ENCODE measurements at places on chromosomes 2 and 18.

DNA sequence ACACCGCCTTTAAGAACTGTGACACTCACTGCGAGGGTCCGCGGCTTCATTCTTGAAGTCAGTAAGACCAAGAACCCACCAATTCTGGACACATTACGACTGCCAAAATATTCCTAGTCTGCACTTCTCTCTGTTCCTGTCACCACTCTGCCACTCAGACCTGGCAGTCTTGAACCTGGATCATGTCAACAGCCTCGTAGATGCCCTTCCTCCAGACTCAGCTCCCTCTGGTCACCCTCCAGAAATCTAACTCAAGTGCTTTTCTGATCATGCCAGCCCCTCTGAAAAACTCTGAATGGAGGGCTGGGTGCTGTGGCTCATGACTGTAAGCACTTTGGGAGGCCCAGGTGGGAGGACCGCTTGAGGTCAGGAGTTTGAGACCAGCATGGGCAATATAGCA is 20.3 kb downstream of the AAK1 start:
- no peak for DNase-seq

DNA sequence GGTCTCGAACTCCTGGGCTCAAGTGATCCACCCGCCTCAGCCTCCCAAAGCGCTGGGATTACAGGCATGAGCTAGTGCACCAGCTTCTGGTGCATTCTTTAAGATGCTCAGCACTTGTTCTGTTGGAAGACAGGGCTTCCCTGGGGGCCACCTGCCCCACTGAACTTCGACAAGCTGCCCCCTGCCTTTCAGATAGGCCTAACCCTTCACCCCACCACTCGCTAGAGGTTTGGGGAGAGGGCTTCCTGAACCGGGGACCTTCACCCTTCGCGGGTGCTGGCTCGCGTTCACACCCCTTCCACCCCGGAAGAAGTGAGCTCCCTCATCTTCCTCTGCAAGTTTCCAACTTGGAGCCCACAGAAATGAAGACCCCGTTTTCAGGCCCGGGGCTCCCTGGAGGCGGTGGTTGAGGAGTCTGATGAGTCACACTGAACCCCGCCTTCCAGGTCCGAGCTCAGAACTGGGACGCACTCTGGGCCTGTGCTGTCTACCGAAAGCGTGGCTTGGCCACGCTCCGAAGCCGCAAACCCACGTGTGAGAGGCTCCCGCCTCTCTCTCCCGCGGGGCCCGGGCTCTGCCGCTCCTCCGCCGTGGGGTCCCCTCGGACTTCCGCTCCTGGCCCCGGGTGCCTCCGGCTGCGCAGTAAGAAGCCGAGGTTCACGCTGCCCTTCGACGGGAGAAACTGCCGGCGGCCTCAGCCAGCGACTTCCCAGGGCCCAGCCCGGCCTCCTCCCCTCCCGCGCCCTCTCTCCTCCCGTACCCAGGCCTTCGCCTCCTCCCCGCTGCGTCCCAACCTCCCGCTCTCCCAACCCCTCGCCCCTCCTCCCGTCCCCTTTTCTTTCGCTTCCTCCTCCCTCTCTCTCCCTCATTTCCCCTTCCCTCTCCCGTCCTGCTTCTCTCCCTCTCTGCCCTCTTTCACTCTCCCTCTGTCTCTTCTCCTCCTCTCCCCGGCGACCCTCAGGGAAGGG is 47.5 kb upstream of the SP3 start:
- peak; percentile 76 for DNase-seq

GRCh38 chr2:223297788-223298187 is 245.8 kb downstream of the KCNE4 start:
- no peak for DNase-seq

- DNase-seq: no peak
Measured at GRCh38 chr2:223644136-223644535, 42.0 kb upstream of the SCG2 start.

DNA sequence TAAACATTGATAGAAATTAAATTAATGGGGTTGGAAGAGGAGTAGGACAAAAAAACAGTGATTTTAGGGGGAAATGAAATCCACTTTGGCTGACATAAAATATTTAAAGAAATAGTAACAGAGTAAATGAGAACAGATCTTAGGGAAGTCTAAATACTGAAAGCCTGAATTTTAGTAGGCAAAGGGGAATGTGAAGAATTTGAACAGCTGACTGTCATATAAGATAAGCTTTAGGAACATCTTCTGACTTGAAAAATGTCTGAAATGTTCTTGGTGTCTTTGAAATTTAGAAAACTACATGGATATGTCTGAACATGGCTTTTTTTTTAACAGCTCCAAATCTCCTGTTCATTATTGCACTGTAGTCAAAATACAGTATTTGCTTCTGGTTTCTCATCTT is 150.3 kb downstream of the CALCRL start:
- DNase-seq: no peak

- DNase-seq: no peak
Measured at GRCh38 chr18:5451150-5451549, 92.6 kb downstream of the EPB41L3 start.

- DNase-seq: no peak
Measured at GRCh38 chr2:197297772-197298318, 12.7 kb downstream of the ANKRD44 start.

- DNase-seq: no peak
Measured at GRCh38 chr2:101520246-101520645, 45.3 kb upstream of the RFX8 start.

GRCh38 chr2:234768608-234769196 is 183.1 kb upstream of the SH3BP4 start:
- no peak for DNase-seq

- no peak for DNase-seq
Measured at GRCh38 chr2:217177720-217178119, 317.9 kb upstream of the TNP1 start.

DNA sequence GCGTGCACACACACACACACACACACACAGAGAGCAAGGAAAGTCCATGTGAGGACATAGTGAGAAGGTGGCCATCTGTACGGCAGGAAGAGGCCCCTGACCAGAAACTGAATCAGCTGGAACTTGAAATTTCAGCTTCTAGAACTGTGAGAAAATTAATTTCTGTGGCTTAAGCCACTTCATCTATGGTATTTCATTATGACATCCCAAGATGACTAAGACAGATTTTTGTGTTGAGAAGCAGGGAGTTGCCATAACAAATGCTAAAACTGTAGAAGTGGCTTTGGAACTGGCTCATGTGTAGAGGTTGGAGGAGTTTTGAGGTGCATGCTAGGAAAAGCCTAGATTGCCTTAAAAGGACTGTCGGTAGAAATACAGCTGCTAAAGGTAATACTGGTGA is 63.4 kb upstream of the ZBTB7C start:
- DNase-seq: no peak

DNA sequence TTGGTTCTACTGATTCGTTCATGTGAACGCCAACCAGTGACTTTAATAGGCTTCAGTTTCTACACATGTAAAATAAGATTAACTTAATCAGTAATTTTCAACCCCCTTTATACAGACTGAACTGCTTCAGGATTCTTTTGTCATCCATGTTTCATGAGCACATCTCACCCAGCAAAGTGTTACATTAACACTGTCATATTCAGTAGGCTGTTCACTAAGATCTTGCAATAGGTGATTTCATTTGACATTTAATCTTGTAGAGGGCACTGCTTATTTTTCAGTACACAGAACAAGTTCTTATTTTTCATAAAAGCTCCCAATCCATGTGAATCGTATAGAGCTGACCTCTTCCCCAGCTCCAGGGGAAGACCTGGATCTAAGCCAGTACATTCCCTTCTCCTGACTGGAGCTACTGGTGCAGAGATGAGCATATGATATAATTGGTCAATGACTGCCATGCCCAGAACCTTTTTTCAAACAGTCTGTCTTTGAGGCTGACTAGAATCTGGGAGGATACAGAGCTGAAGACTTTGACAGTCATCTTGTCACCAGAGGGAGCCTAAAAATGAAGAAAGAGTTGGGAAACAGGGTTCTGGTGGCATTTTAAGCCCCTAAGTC is 72.2 kb upstream of the CHRNA1 start:
- no peak for DNase-seq

- DNase-seq: no peak
Measured at GRCh38 chr2:117335967-117336366, 478.5 kb upstream of the DDX18 start.

DNA sequence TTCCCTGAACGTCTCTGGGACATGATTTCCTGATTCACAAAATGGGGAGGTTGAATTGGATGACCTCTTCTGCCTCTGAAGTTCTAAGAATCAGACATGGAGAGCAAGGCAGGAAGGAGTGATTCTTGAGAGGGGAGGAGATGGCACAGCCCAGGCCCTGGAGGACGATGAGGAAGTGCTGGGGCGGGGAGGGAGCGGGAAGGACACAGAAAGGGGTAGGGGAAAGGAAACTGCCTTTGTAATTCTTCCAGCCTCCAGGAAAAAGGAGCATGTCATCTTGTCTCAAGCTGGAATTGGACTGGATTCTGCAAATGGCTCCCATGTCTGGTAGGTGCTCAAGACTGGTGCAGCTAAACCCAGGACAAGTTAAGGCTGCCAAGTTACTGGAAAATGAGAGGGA is 97.0 kb upstream of the NCK2 start:
- DNase-seq: no peak

DNA sequence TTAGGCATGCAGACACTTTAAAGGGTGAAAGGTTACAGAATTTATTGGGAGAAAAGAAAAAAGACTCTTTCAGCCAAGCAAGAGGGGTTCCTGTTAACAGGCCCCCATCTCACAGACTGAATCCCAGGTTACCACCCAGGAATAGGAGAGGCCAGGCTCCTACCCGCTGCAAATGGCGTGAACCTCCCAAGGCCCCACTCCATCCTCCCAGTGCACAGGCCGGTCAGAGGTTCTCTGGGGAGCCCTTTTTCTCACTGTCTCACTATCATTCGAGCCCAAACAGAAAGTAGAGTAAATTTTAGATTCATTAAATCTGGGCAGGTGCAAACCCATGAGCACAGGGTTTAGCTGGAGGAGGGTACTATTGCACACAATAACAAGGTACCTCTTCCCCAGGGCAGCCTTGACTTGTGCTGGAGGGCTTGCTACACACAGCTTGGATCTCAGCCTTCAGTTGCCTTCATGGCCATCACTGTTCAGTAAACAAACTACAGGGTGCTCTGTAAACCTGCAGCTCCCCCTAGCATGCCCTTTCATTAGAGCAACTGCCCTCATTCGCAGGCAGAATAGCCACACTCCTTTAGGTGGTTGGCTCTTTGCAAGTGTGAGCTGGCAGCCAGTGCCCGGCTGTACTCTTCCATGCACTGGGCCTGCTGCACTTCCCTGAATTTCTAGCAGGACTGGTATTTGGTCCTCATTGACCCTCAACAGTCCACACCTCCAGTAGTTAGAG is 7.3 kb upstream of the PLEK start:
- no peak for DNase-seq

DNA sequence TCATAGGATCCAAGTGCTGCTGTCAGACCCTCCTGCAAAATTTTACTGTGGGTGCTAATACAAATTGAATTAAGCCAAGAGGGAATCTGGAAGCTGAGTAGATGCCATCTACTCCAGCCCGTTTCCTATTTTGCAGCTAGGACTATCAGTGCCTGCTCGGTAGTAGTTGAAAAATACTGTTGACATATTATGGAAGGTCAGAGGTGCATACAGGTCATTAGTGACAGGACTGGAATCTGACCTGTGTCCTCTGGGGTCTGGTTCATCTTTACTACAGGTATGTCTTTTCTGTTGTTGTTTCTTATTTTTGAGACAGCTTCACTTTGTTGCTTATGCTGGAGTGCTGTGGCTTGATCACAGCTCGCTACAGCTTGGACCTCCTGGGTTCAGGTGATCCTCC is 58.8 kb downstream of the MAP4K4 start:
- DNase-seq: no peak

DNA sequence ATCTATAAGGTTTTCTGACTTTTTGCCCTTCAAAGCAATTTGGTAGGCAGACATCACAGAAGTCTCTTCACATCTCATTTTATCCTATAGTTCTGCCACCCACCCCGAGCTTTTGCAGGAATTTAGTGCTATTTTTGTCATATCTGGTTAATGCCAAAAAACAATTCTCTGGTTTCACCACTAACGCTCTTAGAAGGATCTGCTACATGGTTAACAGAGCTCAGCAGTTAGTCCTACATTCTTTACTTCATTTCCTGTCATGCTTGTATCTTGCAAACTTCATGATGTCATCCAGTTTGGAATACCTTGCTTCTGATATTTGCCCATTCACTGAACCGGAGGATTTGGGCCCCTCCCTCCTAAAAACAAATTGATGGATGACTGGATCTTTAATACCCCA is 116.8 kb upstream of the SERPINE2 start:
- no peak for DNase-seq

- no peak for DNase-seq
Measured at GRCh38 chr18:6595666-6596065, 133.8 kb upstream of the ARHGAP28 start.
